CD14-positive monocyte (primary cell): ENCODE measurements at places on chromosomes 7 and 10. TPM values are rescaled to one million over a fixed set of nuclear protein-coding genes. Genes with fewer than 3 reads are reported as not detected.

A1CF gene
- not detected for polyA plus RNA-seq

TRPV5 gene
- not detected in 2 replicates for polyA plus RNA-seq

TMEM273 gene
- 6.9 TPM for polyA plus RNA-seq

ZNF467 gene
- 100 and 143 TPM in 2 replicates for polyA plus RNA-seq
